ENCODE measurements at places on chromosomes 4 and X.

DNA sequence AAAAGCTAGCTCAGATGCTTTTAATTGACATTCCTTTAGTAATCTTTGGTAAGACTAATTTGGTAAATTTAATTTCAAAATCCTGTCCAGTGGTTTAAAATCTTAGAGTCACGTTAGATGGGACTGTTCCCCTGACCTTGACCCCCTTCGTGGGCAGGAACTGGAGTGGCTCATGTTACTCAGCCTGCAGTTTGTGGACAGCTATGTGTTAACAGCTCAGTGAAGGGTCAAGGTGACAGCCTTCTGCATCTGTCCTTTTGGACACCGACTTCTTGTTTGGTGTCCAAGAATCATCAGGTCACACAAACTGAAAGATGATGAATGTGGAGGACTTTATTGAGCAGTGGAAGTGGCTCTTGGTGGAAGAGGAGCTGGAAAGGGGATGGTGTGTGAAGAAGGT lies 2.9 kb downstream of the ARSF start:
- no peak for DNase-seq

DNA sequence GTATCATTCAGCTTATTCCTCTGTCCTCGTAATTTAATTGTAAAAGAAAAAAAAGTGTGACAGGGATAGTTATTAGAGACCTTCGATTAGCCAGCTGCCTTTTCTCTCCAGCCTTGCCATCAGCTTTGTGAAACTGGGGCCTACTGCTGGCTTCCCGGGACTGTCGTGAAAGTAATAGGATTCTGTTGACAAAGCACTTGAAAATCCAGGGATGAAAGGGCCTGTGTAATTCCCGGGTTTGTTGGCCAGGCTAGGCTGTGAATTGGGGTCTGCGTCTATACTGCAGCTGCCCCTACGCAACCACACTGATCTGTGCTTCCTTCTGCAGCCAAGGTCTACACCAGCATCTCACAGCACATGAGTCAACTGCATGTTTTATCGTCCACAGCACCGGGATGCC lies 120.4 kb upstream of the SCML1 start:
- no peak for DNase-seq

- DNase-seq = no peak
Measured at GRCh38 chr4:174871407-174871806, 42.4 kb upstream of the GLRA3 start.

DNA sequence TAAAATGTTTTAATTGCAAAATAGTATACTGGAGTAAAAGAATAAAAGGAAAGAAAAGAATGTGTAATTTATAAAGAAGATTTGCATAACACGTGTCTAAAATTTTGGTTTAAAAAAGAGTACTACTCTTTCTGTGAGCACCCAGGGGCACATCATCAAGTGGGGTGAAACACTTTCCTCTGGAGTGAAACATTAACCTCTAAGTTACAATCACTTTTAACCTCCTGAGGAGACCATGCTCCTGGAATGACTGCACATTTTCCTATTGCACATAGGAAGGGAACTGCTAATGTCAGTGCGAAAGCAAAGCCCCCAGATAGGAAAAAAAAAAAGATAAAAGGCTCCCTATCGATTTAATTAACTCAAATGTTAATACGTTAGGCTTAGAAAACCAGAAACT lies 13.3 kb downstream of the VEGFC start:
- DNase-seq = no peak

- DNase-seq = no peak
Measured at GRCh38 chrX:8190341-8190830, 19.3 kb upstream of the VCX2 start.

GRCh38 chr4:43234626-43235415 lies 342.3 kb downstream of the GRXCR1 start:
- no peak for DNase-seq

DNA sequence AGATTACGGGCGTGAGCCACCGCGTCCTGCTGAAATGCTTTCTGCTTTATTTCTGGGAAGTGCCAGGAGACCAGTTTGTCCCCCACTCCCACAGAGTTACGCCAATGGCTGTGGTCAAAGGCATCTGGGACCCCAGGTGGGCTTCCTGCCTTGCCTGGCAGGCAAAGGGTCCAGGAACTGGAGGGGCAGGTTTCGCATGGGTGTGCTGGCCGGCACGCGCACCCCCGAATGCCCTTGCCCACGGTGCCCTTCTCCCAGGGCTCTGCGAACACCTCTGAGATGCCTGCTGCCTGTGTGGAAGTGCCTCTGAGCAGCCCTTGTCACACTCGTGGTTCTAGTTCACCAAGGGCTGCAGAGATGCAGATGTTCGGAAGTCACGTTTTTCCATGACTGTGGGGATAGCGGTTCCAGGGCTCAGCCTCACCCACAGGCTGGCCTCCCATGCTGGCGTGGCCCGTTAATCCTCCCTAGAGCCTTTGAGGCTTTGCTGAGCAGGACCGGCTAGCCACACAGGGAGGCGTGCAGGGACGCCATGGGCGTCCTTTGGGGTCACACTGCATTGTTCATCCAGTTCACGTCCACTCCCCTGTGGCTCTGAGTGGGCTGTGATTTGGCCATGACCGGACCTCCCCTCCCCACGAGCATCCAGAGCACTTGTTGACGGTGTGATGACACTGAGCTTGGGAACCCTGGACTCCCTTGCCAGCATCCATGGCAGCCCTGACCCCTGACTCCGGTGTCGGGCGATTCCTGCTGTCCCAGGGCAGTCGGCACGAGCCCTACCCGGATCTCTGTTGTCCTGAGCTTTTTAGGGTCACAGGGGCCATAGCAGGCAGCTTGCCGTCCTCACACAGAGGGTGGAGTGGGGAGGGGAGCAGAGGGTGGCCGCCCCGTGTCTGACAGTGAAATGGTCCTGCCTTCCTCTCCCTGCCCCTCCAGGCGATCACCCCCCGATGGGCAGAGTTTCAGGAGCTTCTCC lies 12.7 kb upstream of the ADD1 start:
- no peak for DNase-seq

DNA sequence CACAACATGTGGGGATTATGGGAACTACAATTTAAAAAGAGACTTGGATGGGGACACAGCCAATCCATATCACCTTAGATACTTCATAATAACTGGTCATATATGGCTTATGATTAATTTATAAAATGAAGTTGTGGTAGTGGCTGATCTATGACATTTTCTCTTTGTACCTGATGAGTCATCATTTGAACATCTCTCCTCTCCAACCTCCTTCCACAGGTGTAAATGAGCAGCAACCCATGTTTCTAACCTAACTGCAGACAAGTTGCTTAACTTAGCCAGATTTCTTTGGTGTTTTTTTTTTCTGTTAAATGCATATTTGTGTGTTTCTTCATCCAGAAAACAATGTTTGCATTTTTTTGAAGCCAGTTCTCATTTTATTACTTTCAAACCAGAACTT lies 42.6 kb downstream of the SPANXA2 start:
- DNase-seq = no peak

- no peak for DNase-seq
Measured at GRCh38 chr4:7451434-7451789, 16.7 kb upstream of the PSAPL1 start.

- DNase-seq = no peak
Measured at GRCh38 chr4:188018262-188018661, 22.7 kb downstream of the ZFP42 start.

DNA sequence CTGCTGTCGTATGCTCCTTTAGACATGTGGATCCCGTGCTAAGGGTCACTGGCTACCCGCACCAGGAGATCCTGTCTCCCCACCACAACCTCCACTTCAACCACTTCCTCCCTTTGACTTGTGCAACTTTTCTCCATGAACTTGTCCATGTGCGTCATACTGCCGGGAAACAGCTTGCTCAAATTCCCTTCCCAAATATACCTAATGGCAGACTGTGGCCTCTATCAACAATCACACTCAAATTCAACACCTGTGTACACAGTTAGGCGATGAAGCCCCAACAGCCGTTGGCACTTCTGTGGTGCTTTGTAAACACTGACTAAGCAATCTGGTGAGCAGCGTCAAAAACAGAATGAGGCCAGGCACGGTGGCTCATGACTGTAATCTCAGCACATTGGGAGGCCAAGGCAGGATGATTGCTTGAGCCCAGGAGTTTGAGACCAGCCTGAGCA lies 49.5 kb downstream of the CD99L2 start:
- DNase-seq = peak; percentile 95

GRCh38 chrX:153634832-153635231 lies 12.2 kb upstream of the DUSP9 start:
- no peak for DNase-seq

GRCh38 chr4:154307451-154307850 lies 184.1 kb downstream of the DCHS2 start:
- DNase-seq = no peak

DNA sequence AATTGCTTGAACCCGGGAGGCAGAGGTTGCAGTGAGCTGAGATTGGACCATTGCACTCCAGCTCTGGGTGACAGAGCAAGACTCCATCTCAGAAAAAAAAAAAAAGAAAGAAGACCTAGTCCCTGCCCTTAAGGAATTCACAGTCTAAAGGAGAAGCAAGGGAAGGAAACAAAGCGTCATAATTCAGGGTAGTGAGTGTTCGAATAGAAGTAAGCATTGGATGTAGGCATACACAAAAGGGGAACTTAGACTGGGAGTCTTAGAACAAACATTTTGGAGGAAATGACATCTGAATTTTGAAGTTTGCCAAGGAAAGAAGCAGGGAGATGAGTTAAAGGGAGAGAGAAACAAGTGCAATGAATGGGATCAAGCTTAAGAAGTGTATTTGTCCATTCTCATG lies 32.4 kb downstream of the PPM1K start:
- no peak for DNase-seq

- DNase-seq = no peak
Measured at GRCh38 chr4:137524725-137525369, 7.4 kb downstream of the PCDH18 start.

DNA sequence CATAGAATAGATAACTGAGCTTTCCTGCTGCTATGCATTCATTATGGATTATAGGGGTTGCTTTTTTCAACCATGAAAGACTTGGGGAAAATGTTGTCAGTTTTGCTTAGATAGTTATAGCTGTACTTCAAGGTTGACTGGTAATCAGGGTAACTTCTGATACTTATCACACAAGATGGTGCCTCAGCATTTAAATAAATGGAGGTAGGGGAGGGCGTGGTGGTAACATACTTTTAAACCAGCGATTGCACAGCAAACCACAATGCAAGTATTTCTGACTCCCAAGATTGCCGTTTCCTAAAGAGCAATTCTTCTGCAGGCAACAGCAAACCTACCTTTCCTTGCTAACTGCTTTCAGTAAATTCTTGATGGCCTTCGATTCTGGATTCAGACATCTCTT lies 1.3 kb downstream of the CXCL10 start:
- DNase-seq = no peak

DNA sequence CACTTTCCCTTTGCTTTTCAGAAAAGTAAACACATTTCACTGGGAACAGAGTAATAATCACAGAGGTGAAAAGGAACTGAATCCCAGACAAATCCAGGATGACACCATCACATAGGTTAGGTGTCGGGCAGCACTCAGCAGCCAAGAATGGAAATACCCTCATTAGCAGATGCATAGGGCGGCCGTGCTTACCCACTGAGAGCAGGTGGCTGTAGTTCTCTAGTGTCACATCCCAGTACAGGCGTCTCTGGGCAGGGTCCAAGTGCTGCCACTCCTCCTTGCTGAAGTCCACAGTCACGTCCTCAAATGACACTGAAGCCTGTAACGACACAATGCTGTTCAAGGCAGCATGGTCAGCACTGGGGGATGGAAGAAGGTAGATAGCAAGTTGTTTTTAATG lies 26.9 kb downstream of the ZNF41 start:
- no peak for DNase-seq

DNA sequence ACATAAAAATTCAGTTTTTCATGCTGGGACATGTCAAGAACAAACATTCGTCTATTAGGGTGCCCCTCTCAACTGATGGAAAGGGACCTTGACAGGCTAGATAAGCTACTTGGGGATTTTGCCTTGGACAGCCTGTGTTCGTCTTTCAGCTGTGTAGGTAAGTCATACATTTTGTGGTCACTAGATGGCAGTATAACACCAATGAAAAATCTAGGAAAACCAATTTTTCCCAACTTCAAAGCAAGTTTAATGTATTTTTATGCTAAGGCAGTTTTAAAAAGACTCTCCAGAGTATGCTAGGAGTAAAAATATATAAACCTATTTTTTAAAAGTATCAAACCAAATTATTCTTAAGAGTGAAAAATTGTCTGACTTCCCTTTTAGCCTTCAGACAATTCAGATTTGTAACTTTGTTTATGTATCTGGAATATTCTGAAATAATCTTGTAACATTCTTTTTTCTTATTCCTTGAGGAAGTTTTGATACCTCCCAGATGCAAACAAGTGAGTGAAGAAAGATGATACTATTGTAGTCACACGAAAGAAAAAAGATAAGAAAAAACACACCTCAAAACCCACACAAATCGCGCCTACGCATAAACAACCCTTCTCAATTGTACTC lies 158.3 kb downstream of the CPE start:
- peak; percentile 30 for DNase-seq

DNA sequence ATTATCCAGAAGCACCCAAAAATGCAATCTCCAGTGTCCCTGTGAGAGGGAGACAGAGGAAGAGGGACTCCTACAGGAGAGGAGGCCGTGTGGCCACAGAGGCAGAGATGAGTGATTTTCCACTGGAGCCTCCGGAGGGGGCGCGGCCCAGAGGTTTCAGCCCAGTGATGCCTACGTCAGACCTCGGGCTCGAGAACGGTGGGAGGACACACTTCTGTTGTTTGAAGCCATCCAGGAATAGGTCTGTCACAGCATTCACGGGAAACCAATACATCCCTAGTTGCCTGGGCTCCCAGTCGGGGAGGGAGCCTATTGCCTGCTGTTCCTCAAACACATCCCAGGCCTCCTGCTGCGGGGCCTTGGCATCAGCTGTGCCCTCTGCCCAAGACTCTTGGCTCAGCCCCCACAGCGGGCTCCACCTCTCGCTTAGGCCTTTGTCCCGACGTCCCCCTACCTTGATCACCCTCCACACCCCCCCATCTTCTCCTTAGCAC lies 39.2 kb upstream of the HMX1 start:
- no peak for DNase-seq

DNA sequence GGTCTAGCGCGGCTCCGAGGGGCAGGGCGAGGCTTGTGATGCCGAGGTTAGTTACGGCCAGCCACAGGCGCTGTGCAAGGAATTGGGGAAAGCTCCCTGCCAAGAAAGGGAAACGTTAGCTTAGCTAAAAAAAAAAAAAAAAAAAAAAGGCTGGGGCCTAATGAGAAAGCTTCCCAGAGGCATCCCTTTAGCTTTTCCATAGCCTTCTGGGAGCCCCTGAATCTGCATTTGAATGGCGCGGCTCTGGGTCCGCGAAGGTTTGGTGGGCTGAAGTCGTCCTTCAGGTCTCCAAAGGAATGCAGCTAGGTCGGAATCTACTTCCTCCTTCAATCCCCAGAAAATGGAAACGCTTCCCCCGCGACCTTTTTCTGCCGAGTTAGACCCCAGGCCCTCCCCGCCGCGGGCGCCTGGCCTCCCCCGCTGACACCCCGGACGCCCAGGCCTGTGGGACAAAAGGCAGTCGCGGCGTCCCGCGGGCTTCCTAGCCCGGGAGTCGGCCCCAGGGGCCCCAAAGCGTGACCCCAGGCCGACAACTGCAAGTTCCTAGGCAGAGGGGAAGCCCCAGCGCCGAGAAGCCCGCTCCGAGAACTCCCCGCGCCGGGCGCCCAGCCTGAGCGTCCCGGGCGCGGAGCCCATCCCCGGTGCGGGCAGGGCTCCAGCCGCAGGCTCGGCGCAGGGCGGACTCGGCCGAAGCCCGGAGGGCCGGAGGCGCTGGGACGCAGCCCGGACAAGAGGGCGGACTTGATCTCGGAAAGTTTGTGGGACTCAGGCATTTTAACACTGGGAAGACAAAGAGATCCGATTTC lies 605 bp upstream of the FAT1 start:
- DNase-seq = no peak
